Heart right ventricle (tissue), 16 donors: ENCODE measurements at places on chromosomes 11 and 22.
A peak's percentile ranks its signal among the peaks of the same experiment; 100 is the strongest.

- no peak for DNase-seq
Measured at GRCh38 chr11:84969103-84969502, 658.0 kb downstream of the DLG2 start.

DNA sequence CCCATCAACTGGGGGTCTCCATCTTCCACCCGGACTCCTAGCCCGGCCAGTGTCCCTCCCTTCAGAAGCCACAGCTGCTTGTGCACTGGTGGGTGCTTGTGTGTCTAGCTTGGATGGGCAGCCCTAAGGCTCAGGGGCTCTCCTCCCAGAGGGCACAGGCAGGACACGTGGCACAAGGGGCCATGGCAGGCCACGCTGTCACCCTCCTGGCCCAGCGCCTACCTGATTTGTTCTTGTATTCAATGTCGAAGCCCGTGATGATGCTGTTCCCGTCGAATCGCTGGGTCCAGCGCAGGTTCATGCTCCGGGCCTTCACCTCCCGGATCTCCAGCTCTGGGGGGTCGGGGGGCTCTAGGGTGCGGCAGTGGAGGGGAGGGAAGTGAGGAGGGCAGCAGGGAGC is 152.6 kb downstream of the CEP164 start:
- DNase-seq: no peak

GRCh38 chr11:59769828-59770227 is 14.7 kb downstream of the STX3 start:
- DNase-seq: no peak

DNA sequence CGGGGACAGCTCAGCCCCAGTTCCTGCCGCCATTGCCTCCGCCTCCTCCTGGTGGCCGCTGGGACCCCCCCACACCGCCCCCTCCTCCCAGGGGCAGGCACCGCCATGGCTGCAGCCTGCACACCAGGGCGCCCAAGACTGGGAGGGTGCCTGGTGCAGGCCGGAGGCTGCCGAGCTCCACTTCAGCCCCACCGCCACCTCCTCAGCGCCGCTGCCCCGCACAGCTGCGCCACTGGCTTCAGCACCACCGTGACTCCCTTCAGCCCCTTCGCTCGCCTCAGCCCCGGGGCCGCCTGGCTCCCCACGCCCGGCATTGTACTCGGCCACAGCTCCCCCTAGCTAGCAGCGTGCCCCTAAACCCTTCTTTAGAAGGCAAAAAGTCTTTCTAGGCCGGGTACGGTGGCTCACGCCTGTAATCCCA is 131.1 kb downstream of the CRYBB2 start:
- DNase-seq: no peak

- no peak for DNase-seq
Measured at GRCh38 chr11:64763526-64764039, 3.8 kb upstream of the PYGM start.

GRCh38 chr11:117687776-117688175 is 109.2 kb downstream of the DSCAML1 start:
- DNase-seq: no peak

- no peak for DNase-seq
Measured at GRCh38 chr11:11217929-11218628, 135.0 kb downstream of the CSNK2A3 start.

DNA sequence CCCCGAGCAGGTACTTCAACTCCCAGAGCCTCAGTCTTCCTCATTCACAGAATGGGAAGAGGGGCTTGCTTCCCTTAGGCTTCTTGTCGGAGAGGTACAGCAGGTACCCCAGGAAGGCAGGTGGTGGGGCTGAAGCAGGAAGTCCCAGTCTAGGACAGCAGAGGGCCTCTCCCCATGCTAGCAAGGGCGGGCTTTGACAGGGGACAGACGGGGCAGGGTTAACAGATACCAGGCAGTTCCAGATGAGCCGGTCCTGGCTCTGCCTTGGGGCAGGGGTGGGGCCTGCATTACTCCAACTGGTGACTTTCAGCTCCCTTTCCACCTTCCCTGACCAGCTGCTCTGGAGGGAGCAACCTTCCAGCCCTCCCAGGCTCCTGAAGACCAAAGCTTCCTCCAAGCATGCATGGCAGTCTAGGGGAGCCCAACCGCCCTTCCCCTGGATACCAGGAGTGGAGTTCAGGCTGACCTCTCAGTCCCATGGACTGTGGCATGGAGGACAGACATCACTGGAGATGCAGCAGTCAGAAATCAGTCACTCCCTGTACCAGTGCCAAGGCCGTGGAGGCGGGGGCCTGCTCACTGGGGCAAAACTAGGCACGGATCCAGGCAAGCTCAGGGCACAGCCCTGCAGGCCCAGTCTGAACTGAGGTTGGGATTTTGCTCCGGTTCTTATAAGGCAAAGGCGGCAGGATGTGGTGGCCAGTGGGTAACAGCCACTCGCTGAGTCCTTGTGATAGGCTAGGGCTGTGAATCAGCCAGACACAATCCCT is 60.5 kb downstream of the NAT10 start:
- peak; percentile 27 for DNase-seq

GRCh38 chr11:121456151-121456550 is 3.4 kb upstream of the SORL1-AS1 start:
- DNase-seq: no peak

DNA sequence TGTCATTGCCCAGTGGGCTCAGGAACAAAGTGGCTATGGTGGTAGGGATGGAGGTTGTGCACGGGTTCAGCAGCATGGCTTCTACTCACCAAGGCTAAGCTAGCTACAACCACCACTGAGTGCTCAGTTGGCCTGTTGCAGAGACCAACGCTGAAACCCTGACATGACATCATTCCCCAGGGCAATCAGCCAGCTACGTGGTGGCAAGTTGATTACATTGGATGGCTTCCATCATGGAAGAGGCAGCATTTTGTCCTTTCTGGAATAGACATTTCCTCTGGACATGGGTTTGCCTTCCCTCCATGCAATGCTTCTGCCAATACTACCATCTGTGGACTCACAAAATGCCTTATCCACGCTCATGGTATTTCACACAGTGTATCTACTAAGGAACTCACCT is 634.3 kb downstream of the OPCML start:
- DNase-seq: no peak

DNA sequence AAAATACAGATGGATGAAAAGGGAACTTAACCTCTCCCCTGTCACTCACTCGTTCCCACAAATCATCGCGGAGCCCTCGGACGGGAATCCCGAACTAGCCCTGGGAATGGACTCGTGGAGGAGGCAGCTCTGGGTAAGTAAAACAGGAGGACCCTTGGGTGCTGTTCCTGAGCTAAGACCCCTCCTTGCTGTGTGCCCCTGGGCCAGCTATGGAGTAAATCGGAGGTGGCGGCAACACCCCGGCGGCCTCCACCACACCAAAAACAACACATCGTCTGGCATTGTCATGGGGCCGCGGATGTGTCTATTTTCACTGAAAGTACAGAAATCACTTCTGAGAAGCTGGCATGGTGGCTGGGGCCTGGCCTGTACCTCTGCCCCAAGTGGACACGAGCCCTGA is 12.1 kb downstream of the CPT1A start:
- DNase-seq: no peak

- no peak for DNase-seq
Measured at GRCh38 chr11:116725434-116726221, 47.2 kb downstream of the BUD13 start.

- DNase-seq: no peak
Measured at GRCh38 chr11:36540998-36541397, 26.8 kb upstream of the RAG1 start.
